ENCODE measurements at places on chromosomes 3 and 15.

DNA sequence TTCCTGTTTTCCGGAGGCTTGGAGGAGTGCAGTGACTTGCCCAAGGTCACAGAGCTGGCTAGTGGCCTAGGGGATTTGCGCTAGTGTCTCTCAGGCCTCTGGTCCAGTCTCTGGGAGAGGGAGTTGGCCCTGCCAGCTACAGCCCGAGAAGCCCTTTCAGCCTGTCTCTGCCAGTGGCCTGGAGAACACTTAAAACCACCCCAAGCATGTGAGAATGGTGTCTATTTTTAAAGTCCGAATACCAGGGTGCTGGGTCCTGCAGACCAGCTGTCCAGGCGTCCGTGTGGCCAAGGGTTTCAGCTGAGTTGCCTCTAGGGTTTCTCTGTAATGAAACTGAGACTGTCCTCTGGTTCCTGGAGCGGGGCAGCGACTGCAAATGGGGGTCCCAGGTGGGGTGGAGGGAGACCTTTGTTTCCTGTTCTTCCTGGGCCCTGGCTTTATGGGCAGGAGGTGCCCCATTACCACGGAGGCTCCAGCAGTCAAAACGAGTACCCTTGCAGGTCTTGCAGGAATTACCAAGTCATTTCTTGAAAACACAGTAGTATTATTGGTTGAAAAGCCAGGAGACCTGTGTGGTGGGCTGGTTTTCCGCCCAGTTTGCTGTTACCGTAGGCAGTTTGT is 2.2 kb downstream of the CAND2 start:
- DNase-seq, result no peak

- no peak for DNase-seq
Observed at GRCh38 chr3:36906504-36907149, 38.2 kb downstream of the TRANK1 start.

DNA sequence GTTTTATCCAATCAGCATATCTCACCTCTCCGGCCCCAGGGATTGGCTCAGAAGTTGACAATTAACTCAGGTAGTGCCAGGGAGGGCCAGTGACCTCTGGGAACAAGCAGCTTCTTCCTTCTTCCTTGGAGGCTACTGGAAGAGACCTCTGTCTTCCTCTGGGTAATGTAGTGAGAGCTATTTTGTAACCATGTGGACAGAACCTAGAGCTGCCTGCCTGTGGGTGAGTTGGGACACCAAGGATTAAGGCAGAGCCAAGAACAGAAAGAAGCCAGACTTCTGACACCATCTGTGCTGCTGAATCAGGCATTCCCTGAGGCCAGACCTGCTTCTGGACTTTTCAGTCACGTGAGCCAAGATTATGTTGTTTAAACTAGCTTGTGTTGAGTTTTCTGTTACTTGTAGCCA is 5.9 kb upstream of the NDUFAF1 start:
- no peak for DNase-seq

- DNase-seq, result no peak
Observed at GRCh38 chr15:101617390-101617965, 34.7 kb downstream of the TM2D3 start.

DNA sequence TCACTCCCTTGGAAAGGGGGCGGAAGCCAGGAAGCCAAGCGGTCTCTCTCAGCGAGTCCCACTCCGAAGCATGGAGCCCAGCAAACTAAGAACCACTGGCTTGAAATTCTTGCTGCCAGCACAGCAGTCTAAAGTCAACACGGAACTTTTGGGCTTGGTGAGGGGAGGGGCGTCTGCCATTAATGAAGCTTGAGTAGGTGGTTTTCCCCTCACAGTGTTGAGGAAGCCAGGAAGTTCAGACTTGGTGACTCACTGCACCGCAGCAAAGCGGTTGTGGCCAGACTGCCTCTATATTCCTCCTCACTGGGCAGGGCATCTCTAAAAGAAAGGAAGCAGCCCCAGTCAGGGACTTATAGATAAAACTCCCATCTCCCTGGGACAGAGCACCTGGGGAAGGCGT is 665.4 kb upstream of the CBLB start:
- no peak for DNase-seq

- DNase-seq, result no peak
Observed at GRCh38 chr3:17915341-17915740, 172.9 kb upstream of the TBC1D5 start.

Measured in NCI-H187 (cell line).